ENCODE measurements at places on chromosomes 4 and X.

DNA sequence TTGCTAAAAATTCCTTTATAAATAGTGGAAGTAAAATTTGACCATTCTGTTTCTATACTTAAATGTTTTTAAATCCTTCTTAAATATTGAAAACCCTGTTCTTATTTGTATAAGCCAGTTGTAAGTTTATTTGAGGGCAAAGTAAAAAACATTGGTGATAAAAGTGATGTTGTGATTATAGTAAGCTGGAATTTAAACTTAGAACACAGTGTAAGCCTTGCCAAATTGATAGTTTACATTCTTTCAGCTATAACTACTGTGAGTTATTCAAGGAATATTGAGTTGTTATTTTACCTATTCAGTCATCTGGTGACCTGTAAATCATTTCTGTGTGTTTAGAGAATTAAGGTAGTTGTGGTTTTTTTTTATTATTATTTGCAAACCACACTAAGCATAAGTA lies 9.6 kb downstream of the YY2 start:
- no peak for DNase-seq

DNA sequence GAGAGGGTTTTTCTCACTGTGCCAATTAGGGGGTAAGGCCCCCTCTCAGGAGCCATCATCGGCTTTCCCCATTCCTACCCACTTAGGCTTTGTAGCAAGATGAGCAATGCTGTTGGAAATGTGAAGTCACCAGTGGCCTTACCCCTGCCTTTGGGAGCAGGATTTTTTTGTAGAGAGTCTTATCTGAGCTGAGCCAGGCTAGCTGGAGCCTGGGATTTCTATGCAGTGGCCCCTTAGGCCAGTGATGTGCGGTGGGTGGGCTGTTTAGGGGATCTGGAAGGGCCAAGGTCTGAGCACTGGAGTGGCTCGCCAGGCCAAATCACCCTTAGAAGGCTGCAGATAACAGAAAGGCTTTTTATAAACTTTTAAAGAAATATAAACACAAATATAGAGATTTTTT lies 4.2 kb downstream of the CXorf65 start:
- no peak for DNase-seq

- DNase-seq: no peak
Observed at GRCh38 chr4:5693871-5694270, 14.5 kb downstream of the EVC2 start.

GRCh38 chr4:2179717-2180116 lies 62.2 kb downstream of the HAUS3 start:
- DNase-seq: no peak

DNA sequence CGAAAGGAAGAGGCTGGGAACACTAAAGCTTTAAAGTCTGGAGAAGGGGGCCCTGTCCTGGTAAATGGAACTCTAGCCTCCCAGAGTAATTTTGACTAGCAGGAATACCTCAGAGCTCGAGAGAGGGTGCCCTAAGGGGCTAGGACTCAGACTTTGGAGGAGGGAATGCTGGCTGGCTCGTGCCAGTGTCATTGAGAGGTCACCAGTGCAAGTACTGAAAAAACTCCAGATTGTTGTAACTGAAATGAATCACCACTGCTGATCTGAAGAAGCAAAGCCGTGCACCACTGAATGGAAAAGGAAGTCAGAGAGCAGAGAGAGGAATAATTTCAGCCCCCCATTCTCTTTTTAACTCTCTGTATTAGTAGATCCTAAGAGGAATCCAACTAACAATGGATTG lies 690.2 kb downstream of the FAT4 start:
- no peak for DNase-seq

- no peak for DNase-seq
Observed at GRCh38 chr4:111174331-111174730, 551.5 kb upstream of the PITX2 start.

DNA sequence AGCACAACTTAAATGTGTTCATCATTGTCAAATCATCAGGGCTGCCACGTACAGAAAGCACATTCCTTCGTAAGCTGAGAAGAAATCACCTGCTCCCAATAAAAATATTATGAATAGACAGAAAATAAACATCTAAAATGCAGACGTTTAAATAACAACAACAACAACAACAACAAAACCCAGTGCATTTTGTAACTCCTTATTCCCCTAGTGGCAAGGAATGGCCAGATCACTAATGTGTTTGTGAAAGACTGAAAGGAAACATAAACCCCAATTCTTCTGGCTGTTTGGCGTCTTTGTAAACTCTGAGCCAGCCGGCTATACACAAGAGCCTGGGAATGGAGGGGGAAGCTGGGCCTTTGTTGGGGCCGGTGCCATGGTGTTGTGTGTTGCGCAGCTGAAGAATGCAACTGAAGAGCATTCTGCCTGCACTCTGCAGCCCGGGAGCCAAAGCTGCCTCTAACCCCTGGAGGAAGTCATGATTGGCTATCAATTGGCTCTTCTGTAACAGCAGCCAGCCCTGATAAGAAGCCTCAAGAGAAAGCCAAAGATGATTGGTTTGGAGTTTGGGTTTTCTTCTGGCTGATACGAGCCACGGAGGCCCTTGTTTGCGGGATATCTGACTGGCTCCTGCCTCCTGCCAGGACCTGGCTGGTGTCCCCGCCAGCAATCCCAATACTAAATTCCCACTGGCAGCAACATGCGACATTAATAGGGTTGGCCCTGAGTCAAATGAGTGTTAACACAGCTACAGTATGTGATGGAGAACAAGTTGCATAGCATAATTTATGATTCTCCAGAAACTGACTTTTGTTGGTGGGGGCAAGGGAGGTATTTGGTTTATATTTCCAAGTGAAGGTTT lies 89.7 kb upstream of the TFDP3 start:
- no peak for DNase-seq

GRCh38 chrX:153950127-153950526 lies 5.7 kb upstream of the RENBP start:
- DNase-seq: no peak

DNA sequence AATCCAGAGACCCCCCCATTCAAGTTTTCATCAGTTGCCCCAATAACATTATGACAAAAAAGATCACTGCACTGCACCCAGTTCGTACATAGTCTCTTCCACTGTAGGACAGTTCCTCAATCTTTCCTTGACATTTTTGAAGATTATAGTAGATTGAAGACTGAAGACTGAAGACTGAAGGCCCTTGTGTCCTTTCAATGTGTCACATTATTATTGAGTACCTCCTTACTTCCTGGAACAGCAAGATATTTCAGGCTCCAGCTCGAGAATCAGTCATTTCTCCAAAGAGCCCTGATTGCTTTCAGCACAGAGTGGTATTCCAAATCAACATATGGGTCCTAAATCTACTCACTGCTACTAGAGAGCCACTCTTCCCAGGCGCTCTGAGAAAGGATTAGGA lies 75.0 kb downstream of the MANBA start:
- DNase-seq: no peak

- no peak for DNase-seq
Observed at GRCh38 chr4:112706840-112707207, 69.9 kb downstream of the LARP7 start.

DNA sequence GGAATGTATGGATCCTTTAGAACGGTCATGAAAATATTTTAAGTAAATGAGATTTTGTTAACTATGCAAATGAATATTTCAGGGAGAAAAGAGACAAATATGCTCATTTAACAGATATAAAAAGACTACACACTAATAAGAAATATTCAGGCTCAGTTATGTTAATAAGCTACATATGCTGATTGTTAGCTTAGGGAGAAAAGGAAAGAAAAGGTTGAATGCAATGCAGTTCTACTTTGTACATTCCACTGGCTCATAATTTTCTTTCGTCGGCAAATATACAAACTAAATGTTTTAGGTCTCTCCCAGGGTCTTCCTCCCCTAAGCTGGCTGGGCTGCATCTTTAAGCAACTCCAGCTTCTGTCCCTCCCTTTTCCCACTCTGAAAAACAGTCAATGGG lies 2.7 kb upstream of the RTL3 start:
- no peak for DNase-seq

- no peak for DNase-seq
Observed at GRCh38 chr4:120314969-120315368, 248.3 kb upstream of the MAD2L1 start.

- no peak for DNase-seq
Observed at GRCh38 chrX:40440866-40441265, 139.9 kb upstream of the ATP6AP2 start.

DNA sequence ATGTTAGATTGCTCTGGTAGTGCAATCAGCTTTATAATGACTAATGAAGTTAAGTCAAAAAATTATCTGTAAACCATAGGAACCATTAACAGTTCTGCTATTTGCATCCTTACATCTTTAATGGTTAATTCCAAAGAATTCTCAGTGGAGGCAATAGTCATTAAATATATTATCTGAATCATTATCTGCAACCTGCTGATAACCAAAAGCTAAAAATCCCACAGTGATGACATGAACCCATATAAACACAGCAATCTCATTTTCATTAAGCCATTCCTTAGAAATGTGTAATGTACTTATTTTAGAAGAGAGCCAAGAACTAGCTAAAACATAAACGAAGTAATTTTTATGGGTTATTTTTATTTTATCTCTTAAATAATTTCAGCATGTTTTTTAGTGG lies 60.2 kb downstream of the MAGEB16 start:
- no peak for DNase-seq

DNA sequence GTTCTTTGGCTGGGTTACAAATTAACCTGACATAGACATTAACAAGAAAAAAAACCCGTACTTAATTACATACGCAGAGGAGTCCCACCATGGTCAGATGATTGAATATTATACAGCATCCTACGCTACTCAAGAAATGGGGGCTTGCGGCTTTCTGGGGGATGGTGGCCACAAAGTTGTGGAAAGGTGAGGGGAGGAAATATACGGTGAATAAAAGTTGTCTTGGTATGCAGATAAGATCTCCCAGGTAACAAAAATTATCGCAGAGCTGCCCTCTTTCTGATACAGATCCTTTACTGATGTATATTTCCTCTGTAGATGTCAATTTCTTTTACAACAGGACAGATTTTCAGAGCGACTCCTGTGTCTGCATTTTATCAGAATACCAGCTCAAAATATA lies 890 bp downstream of the DCAF16 start:
- no peak for DNase-seq

GRCh38 chr4:114015444-114015899 lies 36.0 kb upstream of the ARSJ start:
- DNase-seq: no peak

- no peak for DNase-seq
Observed at GRCh38 chr4:105106426-105106825, 40.2 kb upstream of the TET2 start.

- DNase-seq: no peak
Observed at GRCh38 chrX:105263801-105264200, 43.3 kb upstream of the TEX13A start.
